SW 1271 (cell line): ENCODE measurements at places on chromosomes 3 and 15.

- no peak for DNase-seq
Measured at GRCh38 chr15:90868261-90868689, at the start of gene FURIN. FURIN (plus strand) TSS chr15:90868588; CDS start chr15:90875741, 7,153 bp downstream.

- no peak for DNase-seq
Measured at GRCh38 chr15:69093127-69093526, 67.3 kb upstream of the GLCE start.

- DNase-seq: no peak
Measured at GRCh38 chr15:33074942-33075341, 119.6 kb downstream of the FMN1 start.

- no peak for DNase-seq
Measured at GRCh38 chr3:25038922-25039321, 389.1 kb upstream of the RARB start.

DNA sequence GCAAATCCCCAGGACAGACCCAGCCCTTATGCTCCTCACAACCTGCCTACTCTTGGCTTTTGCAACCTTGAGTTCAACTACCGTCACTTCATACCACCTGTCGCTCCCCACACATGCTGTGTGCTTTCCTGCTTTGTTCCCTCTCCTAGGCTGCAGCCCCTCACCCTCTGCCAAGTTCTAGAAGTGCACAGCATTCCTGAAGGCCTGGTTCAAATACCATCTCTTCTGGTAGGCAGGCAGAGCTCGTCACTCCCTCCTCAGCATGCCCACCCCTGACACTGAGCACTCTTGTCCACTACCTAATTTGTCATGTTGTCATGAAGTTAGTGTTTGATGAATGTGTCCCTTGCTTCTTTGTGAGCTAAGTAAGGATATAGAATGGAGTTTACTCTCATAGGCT is 129.6 kb downstream of the SEMA6D start:
- no peak for DNase-seq

- DNase-seq: no peak
Measured at GRCh38 chr15:32747921-32748342, 30.1 kb downstream of the GREM1 start.
